ENCODE measurements at places on chromosomes 1 and 21. TPM values are rescaled to one million over a fixed set of nuclear protein-coding genes. Genes with fewer than 3 reads are reported as not detected.

DNA sequence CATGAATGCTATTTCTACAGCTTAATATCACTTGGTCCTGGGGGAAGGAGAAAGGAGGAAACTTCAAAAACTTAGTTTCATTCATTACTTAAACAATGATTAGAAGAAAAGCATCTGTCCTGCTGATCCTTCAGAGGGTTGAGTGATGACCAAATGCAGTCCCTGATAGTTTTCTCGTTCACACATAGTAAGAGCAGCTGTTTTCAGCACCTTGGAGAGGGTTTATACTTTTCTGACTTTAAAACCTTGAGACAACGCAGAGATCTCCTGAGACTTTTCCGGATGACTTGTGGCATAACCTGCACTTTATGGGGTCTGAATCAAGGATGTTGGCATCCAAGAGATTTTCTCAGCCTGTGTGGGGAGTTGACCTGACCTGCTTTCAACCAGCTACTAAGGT is 94.0 kb upstream of the KCND3 start:
- H3K27me3 ChIP-seq = no peaks in the 10 kb centered on the region
- peak; percentile 39 for DNase-seq
- H3K27ac ChIP-seq = no peak overlapping the region
- no peak overlapping the region for H3K4me3 ChIP-seq
- H3K4me1 ChIP-seq = no peaks in the 10 kb centered on the region

- no peaks in the 10 kb centered on the region for H3K4me1 ChIP-seq
- DNase-seq = no peak
- H3K4me3 ChIP-seq = no peak overlapping the region
- no peaks in the 10 kb centered on the region for H3K36me3 ChIP-seq
- no peaks in the 10 kb centered on the region for H3K27me3 ChIP-seq
- no peak overlapping the region for H3K27ac ChIP-seq
These were observed 683.4 kb downstream of the PTPRC start for GRCh38 chr1:199322278-199322677.

GRCh38 chr1:231423648-231424047 is 1.6 kb upstream of the EGLN1 start:
- H3K27me3 ChIP-seq = no peaks in the 10 kb centered on the region
- no peaks in the 10 kb centered on the region for H3K36me3 ChIP-seq
- H3K27ac ChIP-seq = no peak overlapping the region
- no peak overlapping the region for H3K4me3 ChIP-seq
- no peak for DNase-seq
- H3K4me1 ChIP-seq = peaks cover 10% of the 10 kb centered on the region

GRCh38 chr21:41845310-41846032 is 33.7 kb downstream of the PRDM15 start:
- H3K27me3 ChIP-seq = no peaks in the 10 kb centered on the region
- no peaks in the 10 kb centered on the region for H3K4me1 ChIP-seq
- H3K27ac ChIP-seq = no peak overlapping the region
- no peak overlapping the region for H3K4me3 ChIP-seq
- peaks cover 9% of the 10 kb centered on the region for H3K36me3 ChIP-seq

- H3K27ac ChIP-seq = no peak overlapping the region
- peaks cover 14% of the 10 kb centered on the region for H3K4me1 ChIP-seq
- DNase-seq = no peak
- no peaks in the 10 kb centered on the region for H3K27me3 ChIP-seq
- H3K4me3 ChIP-seq = no peak overlapping the region
These were observed 194.8 kb upstream of the HMCN1 start for GRCh38 chr1:185539277-185539943.

- H3K4me3 ChIP-seq = no peak overlapping the region
- H3K27ac ChIP-seq = peak overlapping the region; percentile 70
- H3K36me3 ChIP-seq = peaks cover 61% of the 10 kb centered on the region
- DNase-seq = peak; percentile 83
These were observed 85.4 kb downstream of the TBX15 start for GRCh38 chr1:118902711-118903191.

- no peak for DNase-seq
- peaks cover 22% of the 10 kb centered on the region for H3K4me1 ChIP-seq
- no peaks in the 10 kb centered on the region for H3K36me3 ChIP-seq
- H3K27ac ChIP-seq = no peak overlapping the region
These were observed 42.9 kb downstream of the IER5 start for GRCh38 chr1:181131255-181131941.

DNA sequence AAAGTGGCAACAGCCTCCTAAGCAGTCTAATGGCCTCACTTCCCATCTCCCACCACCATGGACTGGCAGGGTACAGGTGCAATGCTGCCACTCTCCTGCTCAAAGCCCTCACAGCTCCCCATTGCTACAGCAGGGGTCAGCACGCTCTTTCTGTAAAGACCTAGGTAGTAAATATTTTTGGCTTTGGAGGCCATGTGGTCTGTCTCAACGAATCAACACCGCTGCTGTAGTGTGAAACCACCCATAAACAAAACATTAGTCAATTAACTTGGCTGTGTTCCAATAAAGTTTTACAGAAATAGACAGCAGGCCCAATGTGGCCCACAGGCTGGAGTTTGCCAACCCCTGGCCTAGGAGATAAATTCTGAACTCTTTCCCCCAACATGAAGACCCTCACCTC is 44.6 kb upstream of the TMEM125 start:
- no peak overlapping the region for H3K27ac ChIP-seq
- no peaks in the 10 kb centered on the region for H3K4me1 ChIP-seq
- H3K27me3 ChIP-seq = no peaks in the 10 kb centered on the region
- no peak overlapping the region for H3K4me3 ChIP-seq
- peak; percentile 53 for DNase-seq

GRCh38 chr21:28150778-28151177 is 841.9 kb downstream of the LTN1 start:
- no peak overlapping the region for H3K4me3 ChIP-seq
- no peaks in the 10 kb centered on the region for H3K4me1 ChIP-seq
- no peak overlapping the region for H3K27ac ChIP-seq
- H3K27me3 ChIP-seq = no peaks in the 10 kb centered on the region

DNA sequence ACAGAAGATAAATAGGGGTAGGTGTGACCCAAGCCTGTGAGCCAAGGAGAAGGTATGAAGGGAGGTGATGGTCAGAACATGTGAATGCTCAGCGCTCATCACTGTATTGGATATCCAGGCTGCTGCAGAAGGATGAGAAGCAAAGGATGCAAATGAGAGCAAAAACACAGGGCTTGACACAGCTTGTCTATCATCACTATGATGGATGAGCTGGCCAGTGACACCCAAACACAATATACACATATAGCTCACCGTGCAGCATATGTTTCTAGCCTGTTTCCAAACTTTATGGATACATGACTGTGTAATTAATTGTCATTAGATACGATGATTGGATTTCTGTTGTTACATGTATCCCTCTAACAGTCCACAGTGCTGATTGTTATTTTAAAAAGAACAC is 13.8 kb upstream of the HMGN1 start:
- no peaks in the 10 kb centered on the region for H3K36me3 ChIP-seq
- no peak overlapping the region for H3K27ac ChIP-seq
- no peaks in the 10 kb centered on the region for H3K4me1 ChIP-seq

DNA sequence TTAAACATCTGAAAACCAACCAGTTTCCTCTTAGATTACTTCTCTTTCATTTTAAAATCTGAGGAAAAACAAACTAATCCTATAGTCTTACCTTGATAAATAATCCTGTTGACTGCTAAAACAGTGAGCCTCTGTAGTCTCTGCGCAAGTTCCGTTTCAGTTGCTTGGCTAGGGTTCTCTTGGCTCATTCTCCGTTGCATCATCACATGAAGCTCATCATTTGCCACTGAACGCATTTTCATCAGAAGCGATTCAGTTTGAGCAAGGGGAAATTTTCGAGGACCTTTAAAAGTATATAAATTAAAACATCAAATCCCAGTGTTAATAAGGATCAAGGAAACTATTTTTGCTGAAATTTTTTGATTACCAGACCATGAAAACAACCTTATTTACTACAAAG is 96.7 kb upstream of the GNG4 start:
- peaks cover 9% of the 10 kb centered on the region for H3K4me1 ChIP-seq
- no peak overlapping the region for H3K27ac ChIP-seq
- H3K36me3 ChIP-seq = 0 out of 2 replicates have a peak, but pooled peaks cover 14% of the 10 kb centered on the region
- H3K27me3 ChIP-seq = no peaks in the 10 kb centered on the region
- no peak for DNase-seq

GRCh38 chr1:71944006-71944405 is 338.3 kb downstream of the NEGR1 start:
- no peaks in the 10 kb centered on the region for H3K4me1 ChIP-seq
- H3K27ac ChIP-seq = no peak overlapping the region
- no peak for DNase-seq
- H3K4me3 ChIP-seq = no peak overlapping the region

The DNALI1 gene
- 2.1 TPM for polyA plus RNA-seq

The UBIAD1 gene
- polyA plus RNA-seq = 9.8 TPM

The SPATA6 gene
- polyA plus RNA-seq = 5.1 TPM

The NPPA gene
- not detected for polyA plus RNA-seq

The SCNM1 gene
- 73.3 TPM for polyA plus RNA-seq

The AUNIP gene
- polyA plus RNA-seq = 2.3 TPM

The GLIS1 gene
- polyA plus RNA-seq = 0.61 TPM

Measured in GM23248 (cell line).